Astrocyte of the spinal cord (primary cell): ENCODE measurements at places on chromosomes 4 and X.

GRCh38 chr4:34138385-34138784, 2105.9 kb downstream of the ARAP2 start:
- no peak for DNase-seq

GRCh38 chrX:48896611-48897011, 957 bp downstream of the TIMM17B start:
- DNase-seq = no peak

DNA sequence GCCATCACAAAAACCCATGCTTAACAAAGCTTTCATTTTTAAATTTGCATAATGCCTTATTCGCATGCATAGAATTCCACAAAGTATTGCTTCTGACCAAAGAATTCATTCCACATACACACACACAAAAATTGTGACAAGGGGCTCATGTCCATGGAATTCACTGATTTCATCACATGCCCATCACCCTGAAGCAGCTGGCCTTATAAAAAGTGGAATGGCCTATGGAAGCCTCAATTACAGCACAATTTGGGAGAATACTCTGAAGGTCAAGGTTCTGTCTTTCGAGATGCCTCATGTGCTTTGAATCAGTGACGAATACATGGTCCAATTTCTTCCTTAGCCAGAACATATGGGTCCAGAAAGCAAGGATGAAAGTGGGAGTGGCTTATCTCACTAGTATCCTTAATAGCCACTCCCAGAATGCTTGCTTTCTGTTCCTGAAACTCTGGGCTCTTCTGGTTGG, 165.7 kb downstream of the KDR start:
- peak; percentile 57 for DNase-seq

- peak; percentile 2 for DNase-seq
These were observed 67.5 kb upstream of the NPY2R start for GRCh38 chr4:155140889-155141288.

- peak; percentile 43 for DNase-seq
These were observed 44.0 kb upstream of the GATB start for GRCh38 chr4:151804821-151805220.

GRCh38 chr4:57499786-57500185, 389.6 kb upstream of the IGFBP7 start:
- peak; percentile 19 for DNase-seq

DNA sequence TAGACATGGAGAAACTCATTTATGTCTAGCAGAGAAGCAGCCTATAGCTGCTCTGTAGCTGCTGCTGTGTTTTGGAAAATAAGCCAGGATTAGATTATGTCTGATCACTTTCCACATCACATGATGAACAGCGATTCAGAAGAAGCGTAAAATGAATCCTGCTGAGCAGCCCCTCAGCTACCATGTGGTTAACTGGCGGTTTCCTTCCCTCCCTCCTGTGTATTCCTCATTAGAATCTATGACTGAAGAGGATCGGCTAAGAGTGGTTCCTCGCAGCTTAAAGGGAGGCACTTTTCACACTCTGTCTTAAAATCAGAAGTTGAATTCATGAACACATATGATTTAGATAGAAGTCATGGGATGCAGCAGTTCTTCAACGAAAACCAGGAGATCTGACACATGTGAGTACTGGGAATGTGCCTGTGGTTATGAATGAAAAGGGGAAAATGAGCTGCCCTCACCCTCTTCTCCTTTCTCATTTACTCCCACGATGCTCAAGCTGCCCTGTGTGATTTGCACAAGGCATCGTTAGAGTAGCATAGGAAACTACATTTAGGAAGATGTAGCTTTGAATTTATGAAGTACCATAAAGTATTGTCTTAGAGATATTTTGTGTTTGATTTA, at the start of gene PPEF1:
TSS of gene PPEF1 (plus strand) at position 220 of the 624 bp plus-strand sequence. CDS start at position 356, 136 bp downstream.
- no peak for DNase-seq

GRCh38 chr4:54447304-54447703, 210.5 kb upstream of the KIT start:
- DNase-seq = no peak

- no peak for DNase-seq
These were observed 2201.2 kb downstream of the ARAP2 start for GRCh38 chr4:34043131-34043530.

DNA sequence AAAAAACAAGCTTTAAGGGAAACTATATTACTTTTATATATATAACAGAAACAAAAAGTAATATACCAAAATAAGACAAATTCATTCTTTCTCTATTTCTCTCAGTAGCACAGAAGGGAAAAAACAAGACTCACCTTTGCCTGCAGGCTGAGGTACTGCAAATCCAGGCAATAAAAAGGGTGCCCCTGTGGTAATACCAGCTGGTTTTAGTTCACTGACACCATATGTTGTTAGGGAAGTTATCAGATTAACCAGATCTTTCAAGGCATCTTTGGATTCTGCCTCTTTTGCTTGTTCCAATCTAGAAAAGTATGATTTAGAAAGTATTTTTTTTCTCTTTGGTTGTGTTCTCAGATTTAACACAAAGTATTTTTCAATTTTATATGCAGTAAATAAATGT, 139.8 kb downstream of the WDFY3 start:
- no peak for DNase-seq

DNA sequence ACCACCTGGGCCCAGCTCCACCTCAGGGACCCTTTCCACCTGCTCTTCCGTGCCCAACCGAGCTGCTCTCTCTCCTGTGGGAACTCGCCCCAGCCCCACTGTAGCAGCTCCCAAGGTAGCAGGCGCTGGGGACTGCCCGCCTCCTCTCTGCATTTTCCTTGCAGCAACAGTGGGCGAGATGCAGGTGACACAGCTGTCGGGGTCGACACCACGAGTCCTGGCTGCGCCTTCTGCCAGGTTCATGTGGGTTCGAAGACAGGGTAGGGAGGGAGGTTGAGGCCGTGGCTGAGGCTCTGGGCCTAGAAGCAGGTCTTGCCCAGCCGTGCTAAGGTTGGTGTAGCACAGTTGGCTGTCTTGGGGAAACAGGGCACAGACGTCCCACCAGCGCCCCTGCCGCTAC, 245.2 kb upstream of the FSTL5 start:
- no peak for DNase-seq

DNA sequence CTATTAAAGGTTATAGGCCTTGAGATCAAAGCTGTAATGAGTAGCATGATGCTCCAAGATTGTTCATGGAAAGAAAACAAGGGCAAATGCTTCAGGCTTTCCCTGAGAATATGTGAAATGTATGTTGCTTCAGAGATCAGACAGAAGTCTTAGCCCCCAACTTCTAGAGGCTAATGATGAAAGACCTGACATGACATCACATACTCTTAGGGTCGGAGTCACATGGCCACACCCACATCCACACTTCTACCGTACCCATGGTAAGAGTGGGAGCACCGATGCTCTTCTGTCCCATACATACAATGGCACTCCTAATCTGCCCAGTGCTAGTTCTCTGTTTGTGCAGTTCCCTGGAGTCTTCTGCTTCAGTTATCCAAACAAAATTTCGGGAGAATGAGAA, 111.9 kb upstream of the ACSL4 start:
- DNase-seq = no peak

DNA sequence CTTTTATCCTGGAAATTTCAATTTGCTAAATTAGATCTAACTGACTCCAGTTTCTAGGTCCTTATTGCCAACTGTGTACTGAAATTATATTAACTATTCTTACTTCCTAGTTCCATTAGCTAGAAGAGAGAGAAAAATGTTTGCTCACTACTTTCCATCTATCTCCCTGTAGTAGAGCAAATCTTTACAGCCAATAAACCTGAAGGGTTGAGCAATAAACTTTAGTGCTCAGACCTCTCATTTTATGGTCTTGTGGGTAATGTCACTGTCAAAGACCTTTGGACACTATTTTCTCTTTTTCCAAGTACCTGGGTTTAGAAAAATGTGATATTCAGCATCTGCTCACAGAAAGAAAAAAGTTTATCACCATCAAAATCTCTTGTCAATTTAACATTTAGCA, 237.5 kb upstream of the GEMIN8 start:
- no peak for DNase-seq

GRCh38 chr4:112485930-112486329, 30.1 kb downstream of the NEUROG2 start:
- no peak for DNase-seq
